ENCODE measurements at places on chromosomes 6 and 20. TPM values are rescaled to one million over a fixed set of nuclear protein-coding genes. Genes with fewer than 3 reads are reported as not detected.

The PCMT1 gene
- 50.9 TPM for total RNA-seq

DNA sequence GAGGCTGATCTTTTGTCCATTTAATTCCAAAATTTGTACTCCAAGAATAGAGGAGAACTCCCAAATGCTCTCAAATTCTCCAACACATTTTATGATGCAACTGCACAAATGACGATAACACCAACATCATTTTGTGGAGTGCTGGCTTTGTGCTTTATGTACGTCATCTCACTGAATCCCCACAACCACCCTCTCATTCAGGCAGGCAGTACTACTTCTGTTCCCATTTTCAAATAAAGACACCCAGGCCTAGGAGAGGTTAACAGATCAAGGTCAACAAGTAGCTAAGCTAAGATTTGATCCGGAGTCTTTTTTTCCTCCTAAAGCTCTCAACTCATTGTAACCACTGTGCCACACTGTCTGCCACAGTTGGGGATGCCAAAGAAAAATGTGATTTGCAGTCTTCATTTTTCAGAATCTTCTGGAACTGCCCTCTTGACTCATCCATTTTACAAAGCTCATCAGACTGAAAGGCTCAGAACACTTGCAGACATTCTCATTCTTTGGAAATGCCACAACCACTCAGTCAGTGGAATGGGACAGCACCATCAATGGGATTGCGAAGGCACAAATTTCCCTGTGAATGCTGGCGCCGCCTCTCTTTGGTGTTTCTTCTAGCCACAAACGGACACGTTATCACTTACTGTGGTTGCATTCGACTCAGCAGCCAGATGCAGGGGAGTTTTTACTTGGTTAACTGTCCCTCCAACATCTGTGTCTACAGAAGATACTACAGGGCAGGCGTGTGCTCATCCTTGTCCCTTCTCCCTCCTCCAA is 184.4 kb downstream of the GJA10 start:
- DNase-seq = no peak

The MRAP2 gene
- total RNA-seq = 1.9 TPM

DNA sequence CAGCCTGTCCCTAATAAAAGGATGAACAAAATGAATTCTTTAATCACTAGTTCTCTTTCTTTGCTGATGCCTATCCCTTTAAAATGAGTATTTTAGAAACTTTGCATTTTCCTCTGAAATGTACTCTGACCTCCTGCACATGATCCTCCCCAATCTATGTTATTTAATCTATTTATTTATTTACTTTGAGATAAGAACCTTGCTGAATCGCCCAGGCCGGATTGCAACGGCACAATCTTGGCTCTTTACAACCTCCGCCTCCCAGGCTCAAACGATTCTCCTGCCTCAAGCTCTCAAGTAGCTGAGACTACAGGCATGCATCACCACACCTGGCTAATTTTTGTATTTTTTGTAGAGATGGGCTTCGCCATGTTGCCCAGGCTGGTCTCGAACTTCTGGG is 27.9 kb downstream of the ADTRP start:
- DNase-seq = no peak

The CRISP2 gene
- 9.8 TPM for total RNA-seq

- no peak for DNase-seq
Observed at GRCh38 chr6:154478021-154478700, 32.3 kb downstream of the CNKSR3 start.

GRCh38 chr6:151389618-151390275 is 1.6 kb downstream of the ZBTB2 start:
- DNase-seq = peak; percentile 54

DNA sequence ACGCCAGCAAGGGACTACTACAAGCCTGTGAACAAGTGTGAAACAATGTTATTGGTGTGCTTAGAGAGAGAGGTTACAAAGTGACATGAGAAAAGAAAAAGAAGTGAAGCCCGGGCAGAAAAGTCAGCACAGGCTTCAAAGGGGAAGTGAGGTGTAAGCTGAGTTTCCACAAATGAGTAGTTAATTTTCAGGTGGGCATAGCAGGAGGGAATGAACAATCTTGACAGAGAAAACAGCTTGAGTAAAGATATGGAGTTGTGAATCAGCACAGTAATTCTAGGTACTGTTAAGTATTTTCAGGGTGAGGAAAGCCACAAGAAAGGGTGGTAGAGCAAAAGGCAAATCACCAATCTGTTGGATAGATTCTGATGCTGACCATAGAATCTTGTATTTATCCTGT is 4.3 kb downstream of the KCNQ5 start:
- DNase-seq = no peak

DNA sequence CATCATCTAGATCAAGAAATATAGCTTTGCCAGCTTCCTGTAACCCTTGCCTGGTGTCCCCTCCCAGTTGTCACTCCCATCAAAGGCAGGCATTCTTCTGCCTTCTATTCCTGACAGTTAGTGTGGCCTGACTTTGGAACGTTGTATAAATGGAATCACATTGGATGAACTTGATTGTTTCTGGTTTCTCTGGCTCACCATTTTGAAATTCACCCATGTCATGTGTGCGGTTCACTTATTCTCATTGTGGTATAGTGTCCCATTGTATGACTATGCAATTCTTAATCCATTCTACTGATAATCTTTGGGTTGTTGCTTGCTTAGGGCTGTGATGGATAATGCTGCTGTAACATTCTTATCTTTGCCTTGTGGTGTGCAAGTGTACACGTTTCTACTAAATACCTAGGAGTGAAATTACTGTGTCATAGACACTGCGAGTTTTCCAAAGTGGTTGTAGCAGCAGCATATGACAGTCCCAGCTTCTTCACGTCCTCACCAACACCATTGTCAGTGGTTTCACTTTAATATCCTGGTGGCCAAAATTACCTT is 73.2 kb downstream of the VEGFA start:
- no peak for DNase-seq

The PRDM13 gene
- total RNA-seq = not detected

- DNase-seq = no peak
Observed at GRCh38 chr6:107673076-107673494, 151.0 kb downstream of the SCML4 start.

DNA sequence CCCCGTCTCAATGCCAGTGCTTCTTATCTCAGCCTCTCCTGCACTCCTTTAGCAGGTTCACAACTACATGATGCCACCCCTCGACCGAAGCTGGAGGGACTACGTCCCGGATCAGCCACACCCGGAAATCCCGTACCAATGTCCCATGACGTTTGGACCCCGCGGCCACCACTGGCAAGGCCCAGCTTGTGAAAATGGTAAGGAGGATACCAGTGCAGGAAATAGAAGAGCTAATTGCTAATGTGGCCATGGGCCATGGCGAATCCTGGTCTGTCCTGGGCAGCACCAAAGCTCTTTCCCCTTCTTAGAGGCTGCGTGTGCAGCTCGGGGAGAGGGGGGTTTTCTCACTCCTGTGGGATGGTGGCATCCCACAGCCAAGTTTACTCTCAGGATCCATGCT is 5.5 kb downstream of the IRF4 start:
- no peak for DNase-seq

- no peak for DNase-seq
Observed at GRCh38 chr6:35287671-35288396, 9.8 kb upstream of the DEF6 start.

DNA sequence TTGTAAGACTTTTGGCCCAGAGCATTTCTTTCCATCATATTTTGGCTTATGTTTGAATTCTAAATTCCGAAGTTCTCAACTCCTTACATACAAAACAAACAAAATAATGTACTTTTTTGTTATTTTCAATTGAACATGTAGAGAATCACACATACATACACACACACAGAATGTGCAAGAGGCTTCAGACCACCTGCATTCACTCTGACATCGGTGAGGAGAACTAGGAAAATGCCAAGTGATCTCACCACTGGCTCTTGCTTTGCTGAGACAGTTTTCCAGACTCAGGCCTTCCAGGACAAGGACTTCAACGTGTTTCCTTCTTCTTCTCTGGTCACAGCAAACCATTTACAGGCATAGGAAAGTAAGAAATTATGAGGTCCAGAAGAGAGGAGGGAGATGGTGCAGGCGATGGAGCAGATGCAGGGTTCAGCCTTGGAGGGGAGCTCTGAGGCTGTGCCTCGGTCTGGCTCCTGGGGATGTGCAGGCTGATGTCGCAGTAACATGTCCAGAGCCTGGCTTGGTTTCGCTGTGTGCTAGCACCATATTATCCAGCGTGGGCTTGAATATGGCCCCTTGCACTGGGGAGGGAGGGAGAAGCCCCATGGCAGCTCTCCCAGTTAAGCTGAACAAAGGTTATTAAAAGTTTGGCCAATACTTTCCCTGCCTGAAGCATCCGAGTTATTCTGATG is 93.4 kb downstream of the DACT2 start:
- no peak for DNase-seq

DNA sequence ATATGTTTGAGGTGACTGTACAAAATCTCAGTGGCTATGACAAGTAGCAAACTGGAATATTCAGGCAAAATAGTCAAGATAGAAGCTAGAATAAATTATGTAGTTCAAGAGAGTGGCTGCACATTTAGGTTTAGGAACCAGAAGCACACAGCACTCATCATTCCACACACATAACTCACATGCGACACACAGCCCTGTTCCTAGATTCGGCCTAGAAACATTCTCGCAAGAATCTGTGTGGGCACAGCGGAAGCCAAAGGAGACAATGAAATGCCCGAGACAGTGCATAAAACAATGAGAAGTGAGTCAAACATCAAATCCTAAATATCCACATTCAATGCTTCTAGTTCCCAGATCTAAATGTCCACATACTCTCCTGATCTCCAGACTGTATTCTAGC is 9.5 kb upstream of the SUPT3H start:
- DNase-seq = no peak

The SMLR1 gene
- 2.8 TPM for total RNA-seq

DNA sequence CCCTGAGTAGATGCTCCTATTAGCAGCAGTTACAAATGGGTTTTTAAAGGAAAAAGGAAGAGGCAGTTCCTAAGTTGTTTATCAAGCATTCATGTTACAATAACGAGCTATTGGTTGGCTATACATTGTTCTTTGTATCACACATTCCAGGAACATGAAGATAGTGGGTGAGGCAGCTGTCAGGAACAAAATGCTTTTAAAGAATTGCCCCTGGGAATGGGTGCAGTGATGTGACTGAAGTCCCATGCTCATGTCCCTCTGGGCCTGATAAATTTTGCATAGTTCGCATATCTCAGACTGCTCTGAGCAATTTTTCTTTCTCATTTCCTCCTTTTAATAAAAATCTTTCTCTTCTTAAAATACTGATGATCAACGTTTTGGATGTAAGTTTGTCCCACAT is 3.7 kb downstream of the ENPP1 start:
- DNase-seq = no peak

GRCh38 chr6:17721671-17722070 is 14.9 kb upstream of the NUP153 start:
- DNase-seq = no peak

GRCh38 chr20:47343007-47343472 is 13.5 kb downstream of the ZMYND8 start:
- DNase-seq = no peak

- no peak for DNase-seq
Observed at GRCh38 chr20:50323777-50324775, 133.4 kb downstream of the CEBPB start.

DNA sequence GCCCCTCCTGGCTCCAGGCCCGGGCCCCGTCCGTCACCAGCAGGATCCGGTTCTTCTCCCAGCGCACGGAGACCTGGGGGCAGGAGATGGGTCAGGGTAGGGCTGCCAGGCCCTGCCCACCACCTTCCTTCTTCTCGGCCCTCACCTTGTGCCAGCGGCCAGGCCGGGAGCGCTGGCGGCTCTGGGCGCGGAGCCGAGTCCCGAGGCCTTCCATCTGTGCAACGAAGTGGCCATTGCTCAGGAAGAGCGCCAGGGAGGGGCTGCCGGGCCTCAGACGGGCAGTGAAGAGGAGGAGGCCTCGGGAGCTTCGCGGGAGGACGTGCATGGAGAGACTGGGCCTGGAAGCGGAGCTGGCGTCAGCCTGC is 7.9 kb downstream of the ADRM1 start:
- no peak for DNase-seq

DNA sequence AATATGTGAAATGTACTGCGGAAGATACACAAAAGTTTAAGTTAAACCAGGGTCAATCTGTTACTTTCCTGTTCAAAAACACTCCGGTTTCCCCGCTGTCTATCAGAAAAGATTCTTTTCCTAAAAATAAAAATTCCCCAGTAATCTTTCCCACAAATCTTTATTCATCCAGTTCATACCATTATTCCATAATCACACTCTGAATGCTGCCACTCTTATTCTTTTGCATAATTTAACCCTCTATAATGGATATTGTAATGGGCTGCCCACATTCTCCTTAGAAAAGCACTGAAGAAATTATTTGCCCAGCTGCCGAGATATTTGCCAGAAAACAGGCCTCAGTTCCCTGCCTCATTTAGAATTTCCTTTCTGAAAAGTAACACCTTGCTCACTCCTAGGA is 68.6 kb downstream of the EPHA7 start:
- DNase-seq = no peak

- no peak for DNase-seq
Observed at GRCh38 chr6:54899986-54900385, 53.4 kb downstream of the FAM83B start.

- no peak for DNase-seq
Observed at GRCh38 chr20:62968378-62969178, 16.1 kb downstream of the SLC17A9 start.

DNA sequence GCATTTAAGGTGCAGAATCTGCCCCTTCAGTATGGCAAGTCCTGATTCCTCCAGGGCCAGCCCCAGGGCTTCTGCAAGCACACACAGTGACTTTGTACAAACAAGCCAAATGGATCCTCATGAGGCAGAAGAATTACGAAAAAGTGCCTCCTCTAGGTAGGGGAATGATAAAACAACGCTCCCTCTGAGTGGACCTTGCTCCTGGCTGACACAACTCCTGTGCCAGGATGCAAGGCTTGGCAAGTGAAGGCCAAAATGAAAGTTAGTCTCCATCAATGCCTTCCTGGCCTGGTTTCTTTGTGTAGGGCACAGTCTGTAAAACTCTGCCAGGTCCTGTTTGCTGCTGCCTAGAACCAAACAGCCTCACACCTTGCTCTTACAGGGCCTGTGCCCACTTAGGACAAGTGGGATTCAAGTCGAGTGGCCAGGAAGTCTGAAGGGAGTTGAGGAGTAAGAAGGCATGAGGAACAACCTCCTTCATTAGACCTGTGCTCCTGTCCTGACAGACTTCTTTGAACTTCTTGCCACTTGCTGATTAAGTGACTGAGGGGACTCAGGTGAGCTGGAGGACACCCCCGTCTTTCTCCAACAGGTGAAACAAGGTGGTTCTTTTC is 417.1 kb downstream of the CDC5L start:
- no peak for DNase-seq

The MEP1A gene
- not detected for total RNA-seq

DNA sequence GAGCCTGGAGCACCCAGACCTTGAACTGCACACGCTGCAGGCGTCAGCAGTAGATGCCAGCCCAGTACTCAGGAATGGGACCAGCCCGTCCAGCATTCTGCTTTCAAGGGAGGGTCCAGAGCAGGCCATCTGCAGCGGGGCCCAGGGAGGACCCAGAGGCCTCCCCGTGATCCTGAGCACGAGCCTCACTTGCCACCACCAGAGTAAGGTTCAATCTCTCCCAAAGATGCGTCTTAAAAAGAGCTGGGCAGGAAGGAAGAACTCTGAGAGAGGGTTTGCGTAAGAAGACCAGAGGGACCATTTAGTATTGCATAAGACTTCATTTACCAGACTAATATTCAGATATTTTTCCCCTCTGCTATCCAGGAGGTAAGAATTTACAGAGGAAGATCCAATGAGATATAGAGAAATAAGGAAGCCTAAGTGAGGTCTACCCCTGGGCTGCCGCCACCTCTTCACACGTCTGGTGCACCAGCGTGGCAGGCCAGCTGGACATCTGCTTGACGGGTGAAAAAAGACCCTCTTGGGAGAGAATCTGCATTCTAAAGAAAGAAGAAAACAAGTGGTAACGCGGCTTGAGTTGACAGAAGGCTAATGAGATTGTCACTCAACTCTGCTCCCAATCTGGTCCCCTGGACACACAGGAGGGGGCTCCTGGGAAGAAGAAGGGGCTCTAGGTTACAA is 107.3 kb downstream of the PRND start:
- DNase-seq = no peak
